Endothelial cell (in vitro differentiated cells): ENCODE measurements at places on chromosomes 1 and 21.

GRCh38 chr1:18166929-18167328, 59.3 kb downstream of the IGSF21 start:
- no peak for DNase-seq

DNA sequence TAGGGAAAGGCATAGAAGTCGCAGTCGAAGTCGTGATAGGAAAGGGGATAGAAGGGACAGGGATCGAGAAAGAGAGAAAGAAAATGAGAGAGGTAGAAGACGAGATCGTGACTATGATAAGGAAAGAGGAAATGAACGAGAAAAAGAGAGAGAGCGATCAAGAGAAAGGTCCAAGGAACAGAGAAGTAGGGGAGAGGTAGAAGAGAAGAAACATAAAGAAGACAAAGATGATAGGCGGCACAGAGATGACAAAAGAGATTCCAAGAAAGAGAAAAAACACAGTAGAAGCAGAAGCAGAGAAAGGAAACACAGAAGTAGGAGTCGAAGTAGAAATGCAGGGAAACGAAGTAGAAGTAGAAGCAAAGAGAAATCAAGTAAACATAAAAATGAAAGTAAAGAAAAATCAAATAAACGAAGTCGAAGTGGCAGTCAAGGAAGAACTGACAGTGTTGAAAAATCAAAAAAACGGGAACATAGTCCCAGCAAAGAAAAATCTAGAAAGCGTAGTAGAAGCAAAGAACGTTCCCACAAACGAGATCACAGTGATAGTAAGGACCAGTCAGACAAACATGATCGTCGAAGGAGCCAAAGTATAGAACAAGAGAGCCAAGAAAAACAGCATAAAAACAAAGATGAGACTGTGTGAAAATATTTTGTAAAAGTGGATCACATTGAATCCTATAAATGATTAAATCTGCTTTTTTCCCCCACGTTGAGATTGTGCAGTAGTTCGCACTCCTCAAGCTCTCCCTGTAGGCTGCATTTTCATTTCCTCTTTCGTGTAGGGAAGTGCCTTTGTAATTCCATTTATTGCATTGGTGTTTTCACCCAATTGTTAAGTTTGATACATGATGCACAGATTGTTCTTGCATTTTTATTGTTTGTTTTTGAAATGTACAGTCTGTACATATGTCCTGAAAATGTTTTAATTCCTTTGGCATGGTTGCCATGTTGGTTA, 7.5 kb downstream of the PRPF38B start:
- no peak for DNase-seq

DNA sequence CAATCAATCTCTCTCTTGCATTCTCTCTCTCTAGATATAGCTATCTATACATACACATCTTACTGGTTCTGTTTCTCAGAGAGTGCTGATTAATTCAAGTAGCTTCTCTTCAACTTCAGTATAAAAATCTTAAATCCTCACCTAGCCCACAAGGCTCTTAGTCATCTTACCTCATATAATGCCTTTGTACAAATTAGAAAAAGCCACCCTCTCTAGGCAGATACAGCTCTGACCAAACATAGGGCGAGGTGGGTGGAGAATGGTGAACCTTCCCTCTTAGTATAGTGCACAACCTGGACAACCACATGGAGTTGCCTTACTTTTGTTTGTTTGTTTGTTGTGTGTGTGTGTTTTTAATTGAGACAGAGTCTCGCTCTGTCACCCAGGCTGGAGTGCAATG, 5.1 kb upstream of the INAVA start:
- DNase-seq: no peak

DNA sequence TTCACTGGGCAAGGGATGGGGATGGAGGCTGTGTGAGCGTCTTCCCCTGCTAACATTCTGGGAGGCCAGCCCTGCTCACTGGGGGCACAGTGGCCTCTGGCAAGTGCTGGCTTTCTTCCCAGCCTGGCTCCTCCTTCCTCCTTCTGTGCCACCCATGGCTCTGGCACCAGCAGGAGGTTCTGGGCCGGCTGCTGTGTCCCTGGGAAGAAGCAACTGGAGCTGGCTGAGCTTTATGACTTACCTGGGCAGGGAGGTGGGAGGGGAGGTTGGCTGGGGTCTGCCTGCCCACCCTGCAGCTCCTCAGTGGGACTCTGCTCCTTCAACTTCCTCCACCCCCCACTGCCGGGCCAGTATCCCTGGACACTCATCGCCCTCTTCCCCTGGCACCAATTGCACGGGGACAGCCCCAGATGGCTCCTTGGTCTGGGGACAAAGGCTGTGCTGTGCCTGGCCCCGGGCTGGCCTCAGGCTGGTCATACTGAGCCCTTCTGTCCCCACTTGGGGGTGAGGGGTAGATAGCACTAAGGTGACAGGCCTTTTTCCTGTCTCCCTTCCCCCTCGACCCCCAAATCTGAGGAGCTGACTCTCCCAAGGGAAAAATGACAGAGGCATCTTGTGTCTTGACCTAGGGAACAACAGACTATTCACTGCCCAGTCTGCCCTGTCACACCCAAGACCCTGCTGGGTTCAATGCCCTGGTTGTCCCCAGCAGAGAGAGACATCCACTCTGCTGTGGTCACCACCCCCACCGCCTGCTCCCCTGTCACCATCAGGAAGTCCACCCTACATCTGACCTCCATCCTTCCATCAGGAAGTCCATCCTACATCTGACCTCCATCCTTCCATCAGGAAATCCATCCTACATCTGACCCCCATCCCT, 14.4 kb downstream of the CDK18 start:
- no peak for DNase-seq

DNA sequence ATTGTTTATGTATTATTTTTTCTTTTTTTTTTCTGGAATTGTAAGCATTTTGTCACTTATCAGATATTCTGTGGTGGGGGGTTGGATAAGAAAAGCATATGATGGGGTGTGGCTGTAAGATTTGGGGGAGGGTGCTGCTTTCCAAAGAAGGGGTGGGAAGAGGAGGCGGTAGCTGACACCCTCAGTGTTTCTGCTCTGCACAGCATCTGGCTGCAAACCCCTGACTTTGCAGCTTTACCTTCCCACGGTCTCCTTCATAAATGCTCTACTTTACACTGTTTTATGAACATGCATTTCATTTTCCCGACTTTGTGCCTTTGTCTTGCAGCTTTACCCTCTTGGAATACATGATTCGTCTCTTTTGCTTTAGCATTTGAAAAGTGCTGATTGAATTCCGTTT, 7.6 kb downstream of the FMN2 start:
- no peak for DNase-seq

GRCh38 chr1:170307426-170307825, 161.7 kb downstream of the NTMT2 start:
- DNase-seq: no peak

- DNase-seq: peak; percentile 87
Observed at GRCh38 chr1:26900001-26900814, at the start of gene GPATCH3. Gene GPATCH3, minus strand, starts transcription at chr1:26900467. Its CDS starts 25 bp downstream, at chr1:26900442.

DNA sequence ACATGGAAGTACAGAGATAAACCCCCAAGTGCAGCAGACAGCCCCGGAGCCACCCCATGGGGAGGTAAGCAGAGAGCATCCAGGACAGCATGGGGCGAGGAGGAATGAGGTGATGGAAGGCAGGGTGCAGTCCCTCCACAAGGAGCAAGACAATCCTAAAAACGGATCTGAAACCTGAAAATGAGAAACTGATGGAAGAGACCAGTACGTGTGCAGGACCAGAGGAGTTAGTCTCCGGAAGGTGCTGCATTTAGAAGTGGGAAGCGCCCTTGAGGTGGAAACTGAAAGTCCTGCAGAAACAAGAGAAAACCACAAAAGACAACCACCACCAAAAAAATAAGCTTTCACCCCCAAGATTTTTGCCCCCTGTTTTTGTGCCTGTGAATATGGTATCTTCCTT, 17.4 kb upstream of the DDOST start:
- no peak for DNase-seq

GRCh38 chr1:240538776-240539430, 73.1 kb downstream of the GREM2 start:
- no peak for DNase-seq

GRCh38 chr1:29835406-29835805, 599.1 kb downstream of the PTPRU start:
- no peak for DNase-seq

DNA sequence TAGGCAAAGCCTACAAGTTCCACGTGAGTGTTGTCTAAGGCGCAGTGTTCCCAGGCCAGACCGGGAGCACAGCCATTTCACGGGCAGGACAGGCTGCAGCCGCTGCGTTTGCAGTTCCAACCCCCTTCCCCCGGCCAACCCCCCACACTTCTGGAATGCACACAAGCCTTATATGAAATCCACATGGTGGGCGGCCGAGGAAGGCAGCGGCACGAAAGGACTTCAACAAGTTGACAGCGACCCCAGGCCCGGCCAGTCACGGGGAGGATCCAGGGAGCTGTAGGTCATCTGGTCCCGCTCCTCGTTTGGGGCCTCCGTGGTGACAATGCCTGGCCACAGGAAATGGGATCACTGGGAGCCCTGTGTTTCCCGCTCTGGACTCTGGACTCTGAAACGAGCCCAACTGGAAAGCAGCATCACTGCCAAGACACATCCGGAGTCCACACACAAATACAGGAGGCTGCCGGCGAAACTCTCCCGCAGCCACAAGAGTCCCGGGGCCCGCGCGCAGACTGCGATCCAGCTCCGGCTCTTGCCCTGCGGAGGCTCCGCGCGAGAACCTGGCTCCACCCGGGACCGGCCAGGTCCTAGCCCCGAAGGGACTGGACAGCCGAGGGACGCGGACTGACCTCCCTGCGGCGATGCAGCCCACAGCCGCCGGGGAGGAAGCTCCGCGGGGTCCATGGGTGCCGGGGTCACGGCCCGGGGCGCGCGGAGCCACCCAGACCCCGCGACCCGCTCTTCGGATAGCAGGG, 794 bp downstream of the NID1 start:
- DNase-seq: peak; percentile 48

DNA sequence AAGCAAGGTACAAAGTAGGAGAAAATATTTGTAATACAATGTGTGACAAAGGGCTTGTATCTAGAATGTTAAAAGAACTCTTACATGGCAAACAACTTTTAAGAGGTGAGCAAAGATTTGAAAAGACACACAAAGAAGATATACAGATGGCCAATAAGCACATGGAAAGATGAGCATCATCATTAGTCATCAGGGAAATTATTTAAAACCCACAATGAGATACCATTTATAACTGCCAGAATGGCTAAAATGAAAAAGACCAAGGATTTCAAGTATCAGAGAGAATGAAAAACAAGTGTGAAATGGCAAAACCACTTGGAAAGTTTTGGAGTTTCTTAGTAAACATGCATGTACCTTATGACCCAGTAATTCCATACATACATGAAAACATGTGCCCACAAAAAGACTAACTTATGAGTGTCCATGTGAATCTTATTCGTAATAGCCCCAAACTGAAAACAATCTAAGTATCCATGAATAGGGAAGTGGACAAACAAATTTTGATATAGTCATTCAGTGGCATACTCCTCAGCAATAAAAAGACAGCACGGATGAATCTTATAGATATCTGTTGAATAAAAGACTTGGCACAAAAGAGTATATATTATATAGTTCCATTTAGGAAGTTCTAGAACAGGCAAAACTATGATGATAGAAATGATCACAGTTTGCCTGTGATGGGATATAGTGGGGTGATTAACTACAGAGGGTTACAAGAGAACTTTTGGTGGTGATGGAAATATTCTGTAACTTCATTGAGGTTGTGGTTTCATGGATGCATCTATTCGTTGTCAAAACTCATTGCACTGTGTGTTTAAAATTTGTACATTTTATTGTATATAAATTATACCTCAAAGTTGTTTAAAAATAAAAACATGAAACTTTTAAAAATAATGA, 82.0 kb downstream of the DISP1 start:
- DNase-seq: no peak
